ENCODE measurements at places on chromosomes 6 and 20. TPM values are rescaled to one million over a fixed set of nuclear protein-coding genes. Genes with fewer than 3 reads are reported as not detected.

TENT5A gene
- total RNA-seq, result 74.9 TPM

GNMT gene
- total RNA-seq, result not detected

DNA sequence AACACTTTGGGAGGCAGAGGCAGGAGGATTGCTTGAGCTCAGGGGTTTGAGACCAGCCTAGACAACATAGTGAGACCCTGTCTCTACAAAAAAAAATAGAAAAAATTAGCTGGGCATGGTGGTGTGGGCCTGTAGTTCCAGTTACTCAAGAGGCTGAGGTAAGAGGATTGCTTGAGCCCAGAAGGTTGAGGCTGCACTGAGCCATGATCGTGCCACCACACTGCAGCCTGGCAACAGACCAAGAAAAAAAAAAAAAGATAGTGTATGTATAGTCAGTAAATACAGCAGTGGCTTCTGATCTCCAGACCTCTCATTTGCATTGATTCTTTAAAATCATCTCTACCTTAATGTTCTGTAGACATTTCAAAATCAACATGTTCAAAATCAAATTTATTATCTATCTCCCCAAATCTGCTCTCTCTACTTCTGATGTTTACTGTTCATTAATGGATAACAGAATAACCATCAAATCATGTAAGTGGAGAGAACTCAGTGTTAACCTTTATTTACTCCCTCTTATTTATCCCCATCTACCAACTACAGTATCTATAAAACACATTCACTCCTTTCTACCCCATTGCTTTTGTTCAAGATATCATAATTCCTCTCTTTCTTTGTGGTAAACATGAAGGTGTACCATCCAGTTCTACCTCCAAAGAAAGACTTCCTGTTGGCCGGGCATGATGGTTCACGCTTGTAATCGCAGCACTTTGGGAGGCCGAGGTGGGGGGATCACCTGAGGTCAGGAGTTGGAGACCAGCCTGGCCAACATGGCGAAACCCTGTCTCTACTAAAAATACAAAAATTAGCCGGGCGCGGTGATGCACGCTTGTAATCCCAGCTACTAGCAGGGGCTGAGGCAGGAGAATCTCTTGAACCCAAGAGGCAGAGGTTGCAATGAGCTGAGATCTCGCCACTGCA is 7.7 kb downstream of the PROCR start:
- no peak for DNase-seq

GRCh38 chr20:46328200-46328882 is 20.0 kb upstream of the CDH22 start:
- DNase-seq, result no peak

- no peak for DNase-seq
These were observed 144.9 kb downstream of the WDR27 start for GRCh38 chr6:169556758-169557548.

All from uterus (tissue), 4 donors.